Stimulated activated CD8-positive, alpha-beta memory T cell treated with anti-CD3 and anti-CD28 coated beads, Interleukin-4, amount 100 ng/mL, for 1 hour (primary cell): ENCODE measurements at places on chromosomes 13 and 19.

GRCh38 chr19:32150605-32151004 is 194.8 kb upstream of the ZNF507 start:
- no peak for DNase-seq

DNA sequence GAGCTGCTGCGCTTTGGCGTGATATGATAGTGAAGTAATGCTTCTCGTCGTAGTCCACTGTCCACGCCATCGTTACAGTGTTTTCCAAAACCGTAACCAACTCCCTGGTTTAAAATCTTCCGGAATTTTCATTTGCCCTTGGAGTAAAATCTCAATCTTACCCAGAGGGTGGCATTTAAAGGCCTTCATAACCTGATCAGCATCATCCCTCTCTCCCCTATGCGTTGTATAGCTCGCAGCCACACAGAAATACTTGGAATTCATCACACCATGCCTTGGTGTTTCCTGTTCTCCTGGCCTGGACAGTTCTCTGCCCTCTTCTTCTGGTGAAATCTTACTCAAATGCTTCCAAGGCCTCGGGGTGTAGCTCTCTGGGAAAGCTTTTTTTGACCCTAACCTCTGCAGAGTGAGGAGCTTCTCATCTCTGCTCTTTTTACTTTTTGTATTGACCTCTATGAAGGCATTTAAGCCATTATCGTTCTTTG is 839 bp downstream of the MPHOSPH8 start:
- no peak for DNase-seq

DNA sequence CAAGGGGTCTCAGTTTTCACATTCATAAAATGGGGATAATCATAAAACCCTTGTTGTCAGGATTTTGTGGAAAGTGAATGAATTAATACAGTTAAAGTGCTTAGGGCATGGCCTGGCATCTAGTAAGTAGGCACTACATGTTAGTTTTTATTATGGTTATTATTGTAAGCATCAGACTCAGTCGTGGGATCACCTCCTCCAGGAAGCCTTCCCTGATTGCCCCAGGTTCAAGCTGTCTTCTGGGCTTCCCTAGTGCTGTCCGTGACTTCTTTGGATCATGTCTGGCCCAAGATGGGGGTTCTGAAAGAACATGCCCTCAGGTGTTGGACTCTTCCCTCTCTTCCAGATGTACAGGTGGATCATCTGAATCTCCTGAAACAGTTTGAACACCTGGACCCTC is 10.7 kb downstream of the NUCB1 start:
- no peak for DNase-seq

DNA sequence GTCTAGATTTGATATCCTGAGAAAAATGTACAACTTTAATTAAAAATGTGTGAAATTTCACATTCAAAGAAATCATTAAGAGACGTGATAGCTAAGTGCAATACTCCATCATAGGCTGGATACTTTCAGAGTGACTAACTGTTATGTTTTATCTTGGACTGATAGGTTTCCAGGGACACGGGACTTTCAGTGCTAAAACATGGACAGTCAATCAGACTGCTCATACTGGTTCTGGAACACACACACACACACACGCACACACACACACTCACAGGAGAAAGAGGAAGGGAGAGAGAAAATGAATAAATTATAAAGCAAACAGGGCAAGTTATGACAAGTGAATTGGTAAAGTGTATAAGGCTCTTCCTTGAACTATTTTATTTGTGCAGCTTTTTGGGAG is 955.9 kb downstream of the SLITRK5 start:
- no peak for DNase-seq

GRCh38 chr19:13022859-13023636 is 27.8 kb downstream of the NFIX start:
- no peak for DNase-seq

DNA sequence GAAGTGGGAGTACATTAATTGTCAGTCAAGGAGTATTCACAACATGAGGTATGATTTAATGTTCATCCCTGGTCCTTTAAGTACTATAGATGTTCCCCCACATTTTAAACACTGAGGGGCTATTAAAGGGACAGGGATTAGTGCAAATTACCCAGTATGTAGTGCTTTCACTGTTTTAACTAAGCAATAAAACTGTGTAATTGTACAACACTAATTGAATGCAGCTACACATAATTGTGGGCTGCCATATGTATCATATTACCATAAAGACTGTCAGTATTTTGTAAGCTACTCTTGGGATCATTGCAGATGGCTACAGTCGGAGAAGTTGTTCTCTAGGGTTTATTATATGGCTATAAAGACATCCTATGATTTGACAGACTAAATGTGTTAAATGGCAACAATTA is 316.6 kb downstream of the DCLK1 start:
- no peak for DNase-seq

DNA sequence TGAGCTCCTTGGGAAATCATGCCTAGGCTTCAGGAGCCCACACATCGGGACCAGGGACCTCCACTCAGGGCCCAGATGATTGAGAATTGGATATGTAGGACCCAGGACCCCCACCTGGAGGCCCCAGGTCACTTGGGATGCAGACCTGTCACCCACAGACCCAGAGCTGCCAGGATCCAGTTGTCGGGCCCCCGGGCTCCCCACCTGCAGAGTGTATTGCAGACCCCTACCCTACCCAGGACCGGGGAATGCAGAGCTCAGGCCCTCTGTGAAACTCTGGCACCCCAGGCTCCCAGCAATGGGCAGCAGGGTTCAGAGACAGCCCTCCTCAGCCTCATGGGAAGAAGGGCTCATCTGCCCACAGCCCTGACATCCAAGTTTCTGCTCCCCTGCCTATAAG is 5.9 kb downstream of the NFKBIB start:
- no peak for DNase-seq

DNA sequence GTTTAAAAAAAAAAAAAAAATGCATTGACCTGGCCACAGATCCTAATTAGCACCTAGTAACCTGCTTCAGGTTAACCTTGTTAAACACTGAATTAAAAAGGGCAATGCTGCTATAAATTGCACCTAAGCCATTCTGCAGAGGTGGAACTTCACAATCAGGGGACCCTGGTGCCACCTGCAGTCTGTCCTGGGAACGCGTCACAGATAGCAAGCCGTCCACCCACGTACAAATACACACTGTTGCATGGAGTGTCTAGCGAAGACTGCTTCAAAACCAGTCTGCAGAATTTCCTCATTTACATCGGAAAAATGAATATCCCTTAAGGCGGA is 169.3 kb downstream of the COL4A1 start:
- DNase-seq: no peak

GRCh38 chr19:41328157-41328841 is 18.3 kb downstream of the CCDC97 start:
- no peak for DNase-seq

DNA sequence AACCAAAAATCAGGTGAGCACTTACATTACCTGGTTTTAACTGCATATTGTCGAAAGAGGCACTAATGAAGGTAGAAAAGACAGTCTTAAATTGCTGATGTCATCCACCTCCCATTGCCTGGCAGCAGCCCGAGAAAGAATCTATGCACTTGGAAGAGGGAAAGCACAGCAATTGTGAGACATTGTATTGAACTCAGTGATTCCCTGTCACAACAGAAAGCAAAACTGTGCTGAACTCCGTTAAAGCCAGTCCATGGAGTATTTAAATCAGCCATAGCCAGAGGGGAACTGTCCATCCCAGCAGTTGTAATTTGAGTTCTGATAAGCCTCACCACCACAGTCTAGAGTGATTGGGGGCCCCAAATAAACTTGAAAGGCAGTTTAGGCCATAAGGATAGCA is 466.6 kb upstream of the PCDH9 start:
- DNase-seq: no peak

GRCh38 chr13:50451609-50452008 is 391.9 kb downstream of the DLEU7 start:
- DNase-seq: no peak

DNA sequence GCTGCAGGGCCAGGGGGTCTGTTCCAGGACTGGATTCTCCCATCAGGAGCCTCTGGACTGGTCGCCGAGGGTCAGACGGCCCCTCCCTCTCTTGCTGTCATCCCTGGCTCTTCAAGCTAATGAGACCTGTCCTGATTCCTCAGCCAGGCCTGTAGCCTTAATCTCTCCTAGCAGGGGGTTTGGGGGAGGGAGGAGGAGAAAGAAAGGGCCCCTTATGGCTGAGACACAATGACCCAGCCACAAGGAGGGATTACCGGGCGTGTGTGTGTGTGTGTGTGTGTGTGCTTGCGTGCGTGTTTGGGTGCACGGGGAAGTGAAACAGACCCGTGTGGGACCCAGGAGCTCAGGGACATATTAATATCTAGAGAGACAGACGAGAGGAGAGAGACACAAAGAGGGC is 1.9 kb upstream of the CRX start:
- no peak for DNase-seq

GRCh38 chr19:10290357-10290875 is 664 bp downstream of the ICAM5 start:
- no peak for DNase-seq

GRCh38 chr19:632579-633067 is 714 bp downstream of the POLRMT start:
- DNase-seq: no peak

GRCh38 chr13:66362485-66362884 is 867.7 kb downstream of the PCDH9 start:
- no peak for DNase-seq

GRCh38 chr13:73198991-73199411 is 140.2 kb downstream of the KLF5 start:
- no peak for DNase-seq

GRCh38 chr13:94535775-94536174 is 56.3 kb upstream of the DCT start:
- DNase-seq: no peak

DNA sequence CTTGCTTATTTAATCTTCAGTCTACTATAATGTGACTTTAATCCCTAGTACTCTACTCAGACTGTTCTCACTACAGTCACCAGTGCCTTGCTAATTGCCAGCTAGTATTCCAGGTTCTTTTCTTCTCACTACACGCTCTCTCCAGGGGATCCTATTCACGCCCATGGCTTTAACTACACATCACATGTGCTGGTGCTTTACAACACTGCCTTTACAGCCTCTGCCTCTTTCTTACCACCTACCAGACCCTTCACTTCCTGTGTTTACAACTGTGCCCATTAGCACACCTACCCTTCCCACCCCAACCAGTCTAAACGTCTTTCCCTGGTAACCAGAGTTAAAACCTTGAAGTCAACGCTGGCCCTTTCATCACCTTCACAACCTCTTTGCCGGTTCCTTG is 249.5 kb downstream of the DNAJC15 start:
- DNase-seq: no peak

- DNase-seq: no peak
Observed at GRCh38 chr13:106102786-106103185, 432.7 kb downstream of the EFNB2 start.

DNA sequence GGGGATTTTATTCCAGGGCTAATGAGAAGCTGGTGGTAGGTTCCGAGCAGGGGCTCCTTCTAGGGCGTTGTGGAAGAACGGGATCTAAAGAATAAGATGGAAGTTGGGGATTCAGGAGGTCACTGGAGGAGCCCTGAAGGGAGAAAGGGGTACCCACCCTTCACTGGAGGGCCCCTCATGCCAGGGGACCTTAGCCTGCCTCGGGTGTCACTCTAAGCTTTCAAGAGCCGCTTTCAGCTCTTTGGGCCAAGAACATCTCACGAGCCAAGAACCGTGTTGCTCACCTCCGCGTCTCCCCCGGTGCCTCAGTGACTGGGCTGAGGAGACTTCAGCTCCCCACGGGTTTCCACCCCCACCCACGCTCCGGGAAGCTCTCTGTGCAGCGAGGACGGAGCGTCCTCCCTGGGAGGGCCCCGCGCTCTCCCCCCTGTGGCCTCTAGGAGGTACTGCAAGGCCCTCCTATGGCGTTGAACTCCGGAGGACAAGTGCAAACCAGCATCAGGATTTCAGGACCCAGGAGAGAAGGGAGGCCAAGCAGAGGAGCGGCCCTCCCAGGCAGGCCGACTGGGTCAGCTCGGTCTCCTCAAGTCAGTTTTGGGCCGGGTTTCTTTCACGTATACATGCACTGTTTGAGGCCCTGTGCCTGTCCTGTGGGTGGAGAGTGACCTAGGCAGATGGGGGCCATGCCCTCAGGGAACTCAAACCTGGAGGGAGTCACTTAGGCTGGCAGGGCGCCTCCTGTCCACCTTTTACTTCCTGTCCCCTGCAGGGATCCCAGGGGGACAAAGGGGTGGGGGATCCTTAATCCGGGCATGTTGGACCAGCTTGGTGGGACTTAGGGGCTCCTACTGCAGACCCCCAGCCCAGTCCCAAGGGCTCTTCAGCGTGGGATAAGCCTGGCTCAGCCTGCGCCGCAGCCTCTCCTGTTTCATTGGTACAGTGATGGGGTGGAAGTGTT is 5.1 kb upstream of the KRTDAP start:
- DNase-seq: peak; percentile 24

- no peak for DNase-seq
Observed at GRCh38 chr19:46442808-46443450, 14.2 kb upstream of the PNMA8C start.

DNA sequence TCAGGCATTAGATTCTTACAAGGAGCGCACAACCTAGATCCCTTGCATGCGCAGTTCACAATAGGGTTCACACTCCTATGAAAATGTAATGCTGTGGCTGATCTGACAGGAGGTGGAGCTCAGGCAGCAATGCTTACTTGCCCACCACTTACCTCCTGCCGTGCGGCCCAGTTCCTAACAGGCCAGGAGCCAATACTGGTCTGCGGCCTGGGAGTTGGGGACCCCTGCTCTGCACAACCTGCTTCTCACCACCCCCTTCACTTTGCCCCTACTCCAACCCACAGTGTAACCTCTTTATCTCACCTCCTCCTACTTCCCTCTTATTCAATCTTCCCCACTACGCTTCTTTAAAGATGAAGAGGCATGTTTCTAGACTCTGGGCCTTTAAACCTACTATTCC is 240.2 kb downstream of the RGCC start:
- DNase-seq: no peak

GRCh38 chr19:1003283-1003682 is 3.1 kb downstream of the GRIN3B start:
- DNase-seq: no peak

GRCh38 chr13:102651892-102652291 is 43.0 kb downstream of the METTL21C start:
- no peak for DNase-seq

GRCh38 chr13:29856426-29856825 is 6.0 kb upstream of the UBL3 start:
- DNase-seq: no peak

GRCh38 chr13:39417131-39417530 is 185.9 kb downstream of the LHFPL6 start:
- DNase-seq: no peak

- DNase-seq: no peak
Observed at GRCh38 chr19:17479325-17479791, 9.0 kb downstream of the SLC27A1 start.

- no peak for DNase-seq
Observed at GRCh38 chr13:46716821-46717220, 80.1 kb downstream of the ESD start.

DNA sequence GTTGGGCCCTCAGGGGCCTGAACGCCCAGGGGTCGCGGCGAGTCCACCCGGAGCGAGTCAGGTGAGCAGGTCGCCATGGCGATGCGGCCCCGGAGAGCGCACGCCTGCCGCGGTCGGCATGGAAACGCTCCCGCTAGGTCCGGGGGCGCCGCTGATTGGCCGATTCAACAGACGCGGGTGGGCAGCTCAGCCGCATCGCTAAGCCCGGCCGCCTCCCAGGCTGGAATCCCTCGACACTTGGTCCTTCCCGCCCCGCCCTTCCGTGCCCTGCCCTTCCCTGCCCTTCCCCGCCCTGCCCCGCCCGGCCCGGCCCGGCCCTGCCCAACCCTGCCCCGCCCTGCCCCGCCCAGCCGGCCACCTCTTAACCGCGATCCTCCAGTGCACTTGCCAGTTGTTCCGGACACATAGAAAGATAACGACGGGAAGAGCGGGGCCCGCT is at the start of gene CCNA1:
TSS of gene CCNA1 (plus strand) at position 390 of the 439 bp plus-strand sequence. CDS start 562 bp downstream, outside the sequence.
- DNase-seq: no peak
